ENCODE measurements at places on chromosomes 6 and 20.

DNA sequence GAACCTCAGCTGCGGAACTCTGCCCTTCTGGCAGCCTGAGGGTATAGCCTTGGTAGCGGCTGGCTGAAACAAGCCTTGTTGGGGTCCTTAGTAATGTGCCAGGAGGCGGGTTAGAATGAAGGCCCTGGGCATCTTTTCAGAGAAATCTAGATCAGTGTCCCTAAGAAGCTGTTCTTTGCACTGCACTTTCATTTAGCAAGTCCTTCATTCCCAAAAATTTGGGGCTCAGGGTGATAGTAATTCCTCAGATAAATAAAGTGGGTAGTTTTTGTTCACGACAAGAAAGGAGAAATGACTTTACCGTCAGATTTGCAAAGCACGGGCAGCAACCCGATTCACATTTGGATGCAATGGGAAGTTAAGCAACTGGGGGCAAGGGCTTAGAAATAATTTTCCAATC is 3.2 kb downstream of the INSM1 start:
- no peak for DNase-seq

DNA sequence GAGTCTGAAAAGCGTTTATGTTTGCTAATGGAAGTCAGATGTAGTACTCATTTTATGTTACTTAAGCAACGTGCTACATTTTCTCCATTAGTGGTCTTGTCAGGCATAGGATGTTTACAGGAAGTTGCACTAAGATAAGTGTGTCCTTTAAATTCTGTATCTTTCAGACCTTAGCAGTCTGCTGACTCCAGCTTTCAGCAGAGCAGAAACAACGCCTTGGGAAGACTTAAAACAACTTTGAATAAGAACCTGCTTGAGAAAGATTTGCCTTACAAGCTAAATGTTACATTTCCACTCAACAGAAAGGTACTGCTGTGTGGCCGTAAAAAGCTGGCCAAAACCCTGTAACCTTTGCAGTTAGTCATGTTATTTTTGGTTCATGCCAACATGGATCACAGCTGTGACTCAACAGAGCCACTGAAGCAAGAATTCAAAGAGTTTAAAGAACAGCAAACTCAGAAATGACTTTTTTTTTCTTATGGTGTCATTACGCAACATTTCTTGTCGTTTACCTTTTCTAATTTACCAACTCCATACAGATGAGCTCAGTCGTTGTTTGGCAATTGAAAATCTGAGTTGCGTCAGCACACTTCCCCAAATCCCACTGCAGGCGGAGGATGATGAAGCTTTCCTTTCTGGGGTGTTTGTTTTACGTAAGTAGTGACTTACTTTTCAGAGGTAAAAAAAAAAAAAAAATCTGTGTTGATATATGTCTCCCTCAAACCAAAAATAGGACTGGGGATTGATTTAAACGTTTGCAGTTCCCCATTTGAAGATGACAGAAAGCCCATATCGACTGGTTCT is 27.9 kb upstream of the BMP6 start:
- DNase-seq = no peak

- peak; percentile 48 for DNase-seq
Measured at GRCh38 chr6:70131528-70131927, 171.4 kb downstream of the COL9A1 start.

GRCh38 chr20:36070451-36070850 is 84.1 kb upstream of the EPB41L1 start:
- no peak for DNase-seq

- no peak for DNase-seq
Measured at GRCh38 chr20:49712996-49713752, 504 bp downstream of the B4GALT5 start.

DNA sequence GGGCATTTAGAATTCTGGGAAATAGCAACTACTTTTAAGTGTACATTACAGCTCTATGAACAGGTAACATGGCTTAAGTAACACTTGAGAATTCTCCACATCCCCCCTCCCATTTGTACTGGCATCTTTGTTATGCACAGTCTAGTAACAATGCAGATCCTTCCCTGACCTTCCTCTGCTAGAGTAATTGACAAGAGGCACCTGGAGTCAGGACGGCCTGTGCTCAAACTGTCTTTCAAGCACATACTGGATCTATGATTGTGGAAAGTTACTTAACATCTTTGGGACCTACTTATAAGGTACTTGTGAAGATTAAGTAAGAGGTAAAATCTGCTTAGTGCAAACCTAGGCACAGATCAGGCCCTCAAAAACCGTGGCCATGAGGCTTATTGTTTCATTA is 21.9 kb upstream of the GSTA3 start:
- no peak for DNase-seq

DNA sequence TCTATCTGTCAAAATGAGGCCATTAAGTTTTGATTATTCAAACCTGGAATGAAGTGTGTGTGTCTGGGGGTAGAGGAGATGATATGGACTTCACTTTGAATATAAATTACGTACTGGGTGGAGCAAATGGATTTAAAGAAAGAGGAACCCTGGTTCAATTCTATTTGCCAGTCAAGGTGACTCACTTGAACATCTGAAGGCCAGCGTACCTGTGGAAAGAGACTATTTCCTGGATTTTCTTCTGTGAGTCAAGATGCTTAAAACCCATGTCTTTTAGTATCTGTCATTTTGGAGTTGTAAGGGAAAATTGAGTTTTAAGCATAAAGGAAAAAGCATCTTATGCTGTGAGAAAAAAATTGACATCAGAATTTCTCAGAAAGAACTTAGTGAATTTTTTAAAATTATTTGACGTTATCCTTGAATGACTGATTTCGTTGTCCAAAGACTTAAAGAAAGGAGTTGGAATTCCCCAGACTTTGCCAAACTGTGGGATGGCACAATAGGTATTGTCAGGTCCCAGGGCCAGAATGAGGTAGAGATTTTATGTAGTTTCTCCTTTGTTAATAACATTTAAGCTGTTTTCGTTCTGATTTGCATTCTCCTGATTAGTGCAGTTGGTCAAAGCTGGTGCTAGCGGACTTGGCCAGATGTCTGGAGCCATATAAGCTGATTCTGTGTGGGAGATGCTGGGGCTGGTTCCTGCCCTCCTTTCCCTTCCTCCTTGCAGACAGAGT is 2.4 kb upstream of the PPP1R14C start:
- no peak for DNase-seq

DNA sequence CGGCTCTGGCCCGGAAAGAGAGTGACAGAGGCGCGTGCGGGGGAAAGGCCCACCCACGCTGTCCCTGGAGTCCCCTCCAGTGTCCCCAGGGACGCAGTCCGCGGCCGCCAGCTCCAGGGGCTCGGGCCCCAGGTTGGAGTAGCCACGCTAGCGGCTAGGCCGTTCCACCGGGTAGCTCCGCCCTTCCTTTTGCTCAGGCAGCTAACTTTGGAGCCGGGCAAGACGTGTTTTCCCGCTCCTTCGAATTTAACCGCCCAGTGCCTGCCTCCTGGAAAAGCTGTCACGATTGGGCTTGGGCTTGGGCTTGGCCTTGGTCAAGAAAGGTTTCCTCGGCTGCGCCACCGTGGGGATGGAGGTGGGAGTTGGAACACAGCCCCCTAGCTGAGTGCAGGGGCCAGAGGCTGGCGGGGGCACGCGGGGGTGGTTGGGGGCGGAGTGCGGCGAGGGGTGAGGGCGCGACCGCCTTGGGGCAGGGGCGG is 4.7 kb downstream of the LINC00237 start:
- DNase-seq = no peak

GRCh38 chr6:144823131-144823530 is 538.0 kb downstream of the UTRN start:
- no peak for DNase-seq

GRCh38 chr20:48818481-48818987 is 9.3 kb downstream of the PREX1 start:
- no peak for DNase-seq

GRCh38 chr20:52313341-52313963 is 121.9 kb upstream of the ZFP64 start:
- no peak for DNase-seq

GRCh38 chr20:49475292-49476015 is 7.0 kb downstream of the KCNB1 start:
- no peak for DNase-seq

GRCh38 chr6:147132889-147133288 is 71.3 kb upstream of the STXBP5 start:
- no peak for DNase-seq

DNA sequence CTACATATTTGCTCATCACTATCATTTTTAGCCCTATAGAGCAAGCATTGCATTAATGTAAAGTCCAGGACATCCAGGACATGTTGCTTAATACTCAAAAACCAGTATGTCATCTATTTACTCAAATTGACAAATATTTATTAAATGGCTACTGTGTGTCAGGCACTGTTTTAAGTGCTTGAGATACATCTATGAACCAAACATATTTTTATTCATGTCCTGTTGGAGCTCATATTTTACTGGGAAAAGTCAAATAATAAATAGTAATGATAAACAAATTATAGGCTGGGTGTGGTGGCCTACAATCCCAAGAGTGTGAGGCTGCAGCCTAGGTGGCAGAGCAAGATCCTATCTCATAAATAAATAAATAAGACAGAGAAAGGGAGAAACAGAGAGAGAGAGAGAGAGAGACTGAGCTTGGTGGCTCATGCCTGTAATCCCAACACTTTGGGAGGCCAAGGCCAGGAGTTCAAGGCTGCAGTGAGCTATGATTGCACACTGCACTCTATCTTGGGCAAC is 227.9 kb downstream of the GJA1 start:
- no peak for DNase-seq

GRCh38 chr6:84046755-84047154 is 13.2 kb downstream of the MRAP2 start:
- no peak for DNase-seq

DNA sequence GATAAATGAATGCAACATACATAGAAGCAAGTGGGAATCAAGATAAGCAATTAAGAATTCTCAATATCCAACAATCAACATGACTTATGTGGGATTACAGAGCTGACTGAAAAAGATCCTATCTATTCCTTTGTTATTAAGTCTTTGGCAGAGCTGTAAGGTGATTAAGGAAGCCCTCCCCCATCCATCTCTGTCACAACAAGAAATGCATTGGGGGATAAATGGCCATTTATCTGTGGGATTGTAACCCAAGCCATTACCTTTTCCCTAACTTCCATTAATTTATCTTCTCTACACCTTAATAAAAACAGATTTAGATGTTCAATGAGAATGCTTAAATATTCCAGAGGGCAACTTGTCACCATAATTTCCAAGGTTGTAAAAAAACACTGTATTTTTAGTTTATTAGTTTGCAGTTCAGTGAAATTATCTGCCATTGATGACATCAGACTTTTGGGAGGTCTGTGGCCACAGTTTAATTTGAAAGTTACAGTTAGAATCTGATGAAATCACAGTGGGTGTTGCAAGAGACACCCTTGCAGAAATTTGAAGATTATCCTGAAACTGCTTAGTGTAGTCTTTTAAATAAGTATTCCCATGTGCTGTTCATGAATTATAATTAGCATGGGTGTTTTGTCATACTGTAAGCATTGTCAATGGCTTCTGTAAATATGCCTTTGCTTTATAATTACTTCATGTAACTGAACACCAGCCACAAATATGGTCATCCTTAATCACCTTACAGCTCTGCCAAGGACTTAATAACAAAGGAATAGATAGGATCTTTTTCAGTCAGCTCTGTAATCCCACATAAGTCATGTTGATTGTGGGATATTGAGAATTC is 49.4 kb upstream of the FYN start:
- no peak for DNase-seq

DNA sequence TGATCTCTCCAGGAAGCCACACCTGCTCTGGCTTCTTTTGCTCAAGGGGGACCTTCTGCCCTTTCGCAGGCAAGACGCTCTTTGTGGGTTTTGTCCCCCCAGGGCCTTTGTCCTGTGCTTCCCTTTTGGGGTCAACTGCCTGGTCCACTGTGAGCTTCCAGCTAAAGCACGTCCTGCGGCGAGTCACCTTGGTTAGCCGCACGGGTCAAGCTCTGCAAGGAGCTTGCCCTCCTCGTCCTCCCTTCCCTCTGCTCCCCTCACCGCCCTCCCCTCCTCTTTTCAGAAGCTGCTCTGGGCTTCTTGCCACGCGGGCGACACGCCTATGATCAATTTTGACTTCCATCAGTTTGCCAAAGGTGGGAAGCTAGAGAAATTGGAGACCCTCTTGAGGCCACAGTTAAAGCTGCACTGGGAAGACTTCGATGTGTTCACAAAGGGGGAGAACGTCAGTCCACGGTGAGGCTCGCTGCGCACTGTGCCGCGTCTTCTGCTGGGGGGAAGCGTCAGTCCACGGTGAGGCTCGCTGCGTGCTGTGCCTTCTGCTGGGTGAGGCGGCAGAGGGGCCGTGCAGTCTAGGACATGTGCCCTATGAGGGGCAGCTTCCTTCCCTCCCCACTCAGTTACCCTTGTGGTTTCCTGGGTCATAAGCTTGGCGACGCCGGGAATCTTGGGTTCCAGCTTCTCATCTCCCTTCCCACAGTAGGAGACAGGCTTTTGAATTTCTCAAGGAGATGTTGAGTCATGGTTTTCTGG is 80.2 kb downstream of the SYNJ2 start:
- DNase-seq = no peak

DNA sequence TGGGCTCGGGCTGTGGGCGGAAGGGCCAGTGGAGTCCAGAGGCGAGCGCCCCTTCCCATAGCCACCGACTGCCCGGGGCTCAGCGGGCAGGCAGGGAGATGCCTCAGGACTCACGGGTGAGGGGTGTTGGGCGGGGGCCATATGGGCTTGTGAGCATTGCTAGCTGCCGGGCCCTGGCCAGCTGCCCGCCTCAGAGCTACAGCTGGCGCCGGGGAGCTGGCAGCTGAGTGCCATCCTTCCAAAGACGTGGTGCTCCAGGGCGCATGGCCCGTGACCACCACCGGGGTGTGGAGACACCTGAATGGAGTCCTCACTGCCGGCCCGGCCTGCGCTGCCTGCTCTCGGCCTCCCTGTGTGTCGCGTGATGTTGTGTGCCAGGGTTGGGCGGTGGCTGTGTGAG is 10.6 kb upstream of the RBBP8NL start:
- DNase-seq = no peak

- DNase-seq = no peak
Measured at GRCh38 chr6:88629838-88630494, 333.5 kb downstream of the RNGTT start.

DNA sequence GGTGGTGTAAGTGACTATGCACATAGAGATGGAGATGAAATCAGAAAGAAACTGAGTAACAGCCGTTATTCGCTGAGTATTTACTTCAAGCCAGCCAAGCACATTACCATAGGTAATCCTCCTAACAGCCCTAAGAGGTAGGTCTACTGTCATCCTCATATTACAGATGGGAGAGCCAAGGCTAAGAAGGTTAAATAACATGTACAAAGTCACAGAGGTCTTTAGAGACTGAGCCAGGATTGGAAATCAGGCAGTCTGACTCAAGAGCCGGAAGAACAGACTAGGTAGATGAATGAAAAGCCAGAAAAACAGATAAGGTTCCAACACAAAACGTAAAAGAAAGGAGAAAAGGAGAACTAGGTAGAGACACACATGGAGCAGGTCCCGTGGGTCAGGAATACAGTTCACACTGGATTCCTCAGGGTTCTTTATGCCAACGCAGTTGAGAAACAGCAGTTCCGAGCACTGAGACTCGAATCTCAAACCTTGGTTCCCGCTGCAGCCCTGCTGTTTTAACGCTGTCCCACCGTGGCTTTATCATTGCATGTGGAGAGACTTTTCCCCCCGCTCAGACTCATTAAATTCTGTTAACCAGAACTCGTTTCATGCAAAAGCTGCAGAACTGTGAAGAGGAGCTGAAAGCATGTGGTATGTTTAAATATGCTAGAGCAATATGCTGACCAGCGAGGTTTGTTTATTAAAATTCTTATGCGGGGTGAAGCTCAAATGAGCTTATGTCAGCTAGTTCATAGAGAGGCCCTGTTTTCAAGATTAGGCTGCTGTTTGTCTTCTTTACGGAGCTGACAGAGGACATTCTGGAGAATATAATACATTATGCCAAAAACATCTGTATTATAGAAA is 537.9 kb downstream of the CD83 start:
- no peak for DNase-seq

Data from GM12864 (cell line).